ENCODE measurements at places on chromosomes 3 and 15.

- no peak for DNase-seq
These were observed 20.6 kb upstream of the TEX55 start for GRCh38 chr3:119125342-119125741.

DNA sequence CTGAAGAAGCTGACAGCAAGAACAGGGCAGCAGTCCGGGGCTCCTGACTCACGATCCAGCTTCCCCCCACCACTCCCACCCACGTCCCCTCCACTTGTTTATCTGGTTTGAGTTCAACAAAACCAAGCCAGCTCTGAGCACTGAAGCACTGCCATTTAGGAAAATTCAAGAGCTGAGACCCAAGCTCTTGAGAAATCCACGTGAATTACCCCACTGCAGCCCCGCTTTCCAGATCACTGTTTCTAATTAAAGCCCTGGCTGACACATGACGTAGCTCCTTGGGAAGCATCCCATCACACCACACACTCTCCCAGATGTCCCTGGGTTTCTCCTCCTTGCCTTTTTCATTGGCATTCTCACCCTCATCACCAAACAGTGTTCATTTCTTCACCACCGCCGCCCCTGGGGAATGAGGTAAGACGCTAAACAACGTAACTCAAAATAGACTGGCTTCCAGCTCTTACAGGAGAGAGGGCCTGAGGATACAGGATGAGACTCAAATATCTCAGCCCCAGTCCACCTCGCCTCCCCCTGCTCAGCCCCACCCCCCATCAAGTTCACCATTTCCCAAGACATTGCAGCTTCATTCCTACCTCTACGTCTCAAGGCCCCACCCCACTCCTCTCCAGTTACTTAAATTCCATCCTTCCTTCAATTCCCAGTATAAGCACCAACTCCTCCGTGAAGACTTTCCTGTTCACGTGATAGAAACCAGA is 95.4 kb downstream of the SRGAP3 start:
- DNase-seq: peak; percentile 71

GRCh38 chr3:94251566-94251965 is 188.7 kb downstream of the NSUN3 start:
- no peak for DNase-seq

DNA sequence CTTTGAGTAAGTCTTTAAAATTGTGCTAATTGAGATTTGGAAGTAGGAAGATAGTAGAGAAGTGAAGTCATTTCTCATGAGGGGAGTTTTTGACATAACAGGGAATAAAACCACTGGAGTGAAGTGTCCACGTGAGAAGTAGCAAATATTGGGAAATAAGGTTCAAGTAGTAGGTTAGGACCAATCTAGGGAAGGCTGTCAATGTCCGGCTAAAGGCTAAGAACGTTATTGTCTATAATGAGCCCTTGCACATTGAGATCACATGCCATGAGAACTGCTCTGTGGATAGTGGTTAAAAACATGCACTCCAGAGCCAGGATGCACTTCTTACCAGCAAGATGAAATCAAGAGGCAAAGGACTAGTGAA is 459.9 kb upstream of the TPRG1 start:
- DNase-seq: no peak

Data from cerebellar cortex (tissue), 1 donor.